ENCODE measurements at places on chromosomes 7 and 10. TPM values are rescaled to one million over a fixed set of nuclear protein-coding genes. Genes with fewer than 3 reads are reported as not detected.

GRCh38 chr10:124353091-124353815 is 65.5 kb downstream of the OAT start:
- no peak for DNase-seq

- DNase-seq = no peak
Measured at GRCh38 chr7:146496657-146497056, 380.1 kb downstream of the CNTNAP2 start.

GRCh38 chr10:119412244-119413092 is 130.1 kb downstream of the RGS10 start:
- peak; percentile 94 for DNase-seq

- peak; percentile 65 for DNase-seq
Measured at GRCh38 chr7:66187905-66188304, 17.2 kb upstream of the TPST1 start.

- no peak for DNase-seq
Measured at GRCh38 chr7:36005876-36006275, 147.2 kb upstream of the EEPD1 start.

GRCh38 chr10:53434413-53434812 is 661.8 kb upstream of the MBL2 start:
- DNase-seq = no peak

DNA sequence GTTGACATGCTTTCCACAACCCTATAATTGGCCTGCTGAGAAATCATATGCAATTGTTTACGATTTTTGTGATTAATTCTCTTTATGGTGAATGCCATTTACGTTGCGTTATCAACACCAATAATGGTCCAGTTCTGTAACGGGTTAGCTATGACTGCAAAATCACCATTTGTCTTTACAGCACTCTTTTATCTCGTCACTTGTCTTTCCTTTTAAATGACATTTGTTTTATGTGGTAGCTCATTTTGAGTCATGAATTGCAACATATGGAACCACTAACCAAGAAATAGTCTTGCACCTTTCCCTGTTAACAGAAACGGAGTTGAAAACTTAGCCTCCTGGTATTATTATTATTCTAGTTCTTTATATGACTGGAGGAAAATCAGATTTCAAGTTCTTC is 3.1 kb upstream of the KIAA1217 start:
- DNase-seq = no peak

DNA sequence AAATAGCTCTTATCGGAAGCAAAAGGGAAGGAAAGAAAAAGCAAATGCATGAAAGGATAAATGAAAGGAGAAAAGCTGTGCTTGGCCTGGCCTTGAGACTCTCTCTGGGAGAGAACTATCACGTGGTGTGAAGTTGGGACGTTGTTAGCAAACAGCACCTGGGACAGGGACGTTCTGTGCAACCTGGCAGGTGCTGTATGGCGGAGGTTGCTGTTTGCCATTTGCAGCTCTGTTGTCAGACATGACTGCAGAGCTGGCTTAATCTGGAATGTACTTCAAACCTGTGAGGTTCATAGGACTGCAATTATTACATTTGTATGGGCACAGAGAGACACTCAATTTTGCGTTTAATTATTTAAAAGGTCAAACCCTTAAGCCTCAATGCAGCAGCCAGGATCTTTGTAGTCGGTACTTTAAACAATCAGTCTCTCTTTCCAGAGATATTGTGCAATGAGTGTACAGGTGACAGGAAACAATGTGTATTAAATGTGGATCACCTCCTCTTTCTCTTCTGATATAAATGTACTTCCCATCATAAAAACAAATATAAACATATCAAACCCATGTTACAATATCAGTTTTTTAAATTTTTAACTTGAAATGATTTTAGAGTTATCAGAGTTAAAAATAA is 800.5 kb upstream of the KCND2 start:
- no peak for DNase-seq

DNA sequence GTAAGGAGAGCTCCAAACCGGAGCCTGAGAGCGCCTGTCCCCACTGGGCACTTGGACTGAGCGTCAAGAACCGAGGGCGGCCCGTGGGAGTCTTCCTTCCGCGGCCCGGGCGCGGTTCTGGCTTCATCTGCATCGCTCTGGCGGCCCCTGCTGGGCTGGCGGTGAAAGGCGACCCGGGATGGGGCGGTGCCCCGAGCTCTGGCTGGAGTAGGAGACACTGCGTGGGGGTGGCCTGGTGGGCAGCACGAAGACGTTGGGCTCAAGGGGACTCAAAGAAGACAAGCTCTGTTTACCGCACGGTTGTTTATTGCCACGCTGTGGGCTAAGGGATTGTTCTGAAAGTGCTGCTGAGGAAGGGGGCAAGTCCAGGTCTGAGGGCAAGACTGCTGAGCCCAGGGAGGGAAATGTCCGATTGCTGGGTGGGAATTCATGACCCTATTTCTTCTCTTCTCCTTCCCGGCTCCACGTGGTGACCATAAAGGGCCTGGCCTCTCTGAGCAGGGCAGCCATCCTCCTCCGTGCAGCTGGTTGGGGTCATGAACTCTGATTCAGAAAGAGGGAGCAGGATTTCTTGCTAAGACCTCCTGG is 29.8 kb downstream of the PLAU start:
- DNase-seq = peak; percentile 85

DNA sequence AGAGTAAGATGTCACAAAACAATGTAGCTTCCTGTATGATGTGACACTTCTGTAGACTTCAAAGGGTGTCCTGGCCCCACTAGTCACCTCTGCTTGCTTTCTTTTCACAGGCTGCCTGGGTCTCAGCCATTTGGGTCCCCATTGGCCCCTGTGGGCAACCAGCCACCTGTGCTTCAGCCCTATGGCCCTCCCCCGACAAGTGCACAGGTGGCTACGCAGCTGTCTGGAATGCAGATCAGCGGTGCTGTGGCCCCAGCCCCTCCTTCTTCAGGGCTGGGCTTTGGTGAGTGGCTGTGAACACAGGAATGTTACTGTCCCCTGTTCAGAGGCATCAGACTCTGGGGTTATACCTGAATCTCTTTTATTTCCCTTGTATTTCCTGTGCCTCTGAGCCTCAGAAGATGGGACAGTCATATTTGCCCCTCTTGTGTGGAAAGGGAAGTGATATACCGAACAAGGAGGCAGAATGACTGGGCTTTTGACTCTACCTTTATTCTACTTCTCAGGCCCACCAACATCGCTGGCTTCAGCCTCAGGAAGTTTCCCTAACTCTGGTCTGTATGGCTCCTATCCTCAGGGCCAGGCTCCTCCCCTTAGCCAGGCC is 15.4 kb downstream of the SEC24C start:
- DNase-seq = no peak

GRCh38 chr7:154564676-154565075 is 438.2 kb downstream of the PAXIP1 start:
- no peak for DNase-seq

- DNase-seq = peak; percentile 17
Measured at GRCh38 chr7:18974803-18975202, 142.6 kb downstream of the TWIST1 start.

DNA sequence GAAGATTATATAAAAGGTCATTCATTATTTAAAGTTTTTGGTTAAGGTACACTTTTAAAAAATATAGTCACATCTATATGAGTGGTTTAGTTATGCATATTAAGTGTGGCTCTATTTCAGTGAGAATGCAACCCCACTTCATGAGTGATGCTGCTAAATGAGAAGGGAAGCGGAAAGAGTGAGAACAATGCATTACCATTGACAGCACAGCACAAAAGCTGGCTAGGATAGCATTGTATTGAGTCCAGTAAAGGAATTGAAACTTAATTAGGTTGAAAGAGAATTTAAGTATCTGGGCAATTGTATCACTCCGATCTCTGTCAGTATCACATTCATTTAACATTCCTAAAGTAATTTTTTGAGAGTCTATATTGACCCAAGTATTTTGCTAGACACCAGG is 13.2 kb downstream of the POM121L12 start:
- DNase-seq = no peak

Gene CLDN3
- not detected for polyA plus RNA-seq

Gene HECW1
- 0.07 TPM for polyA plus RNA-seq

Gene ARHGAP22
- 1.8 TPM for polyA plus RNA-seq

Gene NRAP
- 10.8 TPM for polyA plus RNA-seq

Gene OR2A25
- polyA plus RNA-seq = not detected

Gene CDHR3
- polyA plus RNA-seq = 24.3 TPM

Gene CUZD1
- polyA plus RNA-seq = 1.1 TPM

Gene TMEM236
- polyA plus RNA-seq = 0.21 TPM

Gene CUBN
- polyA plus RNA-seq = 1.9 TPM

Gene SFXN4
- polyA plus RNA-seq = 20.9 TPM
